ENCODE measurements at places on chromosomes 3 and 15. TPM values are rescaled to one million over a fixed set of nuclear protein-coding genes. Genes with fewer than 3 reads are reported as not detected.

- peak; percentile 3 for DNase-seq
These were observed 1011.9 kb downstream of the VGLL3 start for GRCh38 chr3:85979034-85979433.

GRCh38 chr15:75761446-75762356 lies 49.1 kb upstream of the CSPG4 start:
- DNase-seq: no peak

XIRP1 gene
- not detected for total RNA-seq

MAP6D1 gene
- 1.0 TPM for total RNA-seq

ZNF619 gene
- 3.1 TPM for total RNA-seq

POPDC2 gene
- total RNA-seq: 0.06 TPM

DNA sequence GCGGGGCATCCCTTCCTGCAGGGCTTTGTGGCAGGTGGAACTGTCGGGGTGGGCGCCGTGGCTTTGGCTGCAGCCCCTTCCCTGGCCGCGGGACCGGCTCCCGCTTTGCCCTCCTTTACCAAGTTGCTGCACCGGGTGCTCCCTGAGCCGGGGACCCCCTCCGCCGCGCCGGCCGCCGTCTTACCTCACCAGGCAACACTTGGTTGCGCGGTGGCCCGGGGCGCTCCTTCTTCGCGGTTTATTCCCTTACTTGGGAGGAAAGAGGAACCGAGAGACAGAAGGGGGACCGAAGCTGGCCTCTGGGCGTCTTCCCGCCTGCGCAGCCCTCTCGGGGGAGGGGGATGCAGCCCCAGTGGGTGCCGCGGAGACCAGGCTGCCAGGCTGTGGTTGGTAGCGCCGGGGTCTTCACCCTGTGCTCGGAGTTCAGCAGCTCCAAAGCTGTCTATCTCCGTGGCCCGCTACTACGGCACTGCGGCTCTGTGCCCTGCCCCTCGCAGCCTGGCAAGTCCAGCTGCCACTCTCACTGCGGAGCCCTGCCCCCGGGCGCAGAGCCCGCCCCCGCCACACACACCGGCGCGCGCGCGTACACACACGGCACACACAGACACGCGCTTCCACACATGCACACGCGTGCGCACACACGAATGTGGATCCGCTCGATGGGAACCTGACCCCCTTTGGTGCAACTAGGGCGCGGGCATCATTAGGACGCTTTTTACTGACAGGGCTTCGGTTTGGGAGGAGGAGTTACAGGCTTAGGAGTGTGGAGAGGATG lies at the start of gene DGKG:
TSS of gene DGKG (minus strand) at position 473 of the 775 bp plus-strand sequence. CDS start 41,775 bp downstream, outside the sequence.
- peak; percentile 25 for DNase-seq

DNA sequence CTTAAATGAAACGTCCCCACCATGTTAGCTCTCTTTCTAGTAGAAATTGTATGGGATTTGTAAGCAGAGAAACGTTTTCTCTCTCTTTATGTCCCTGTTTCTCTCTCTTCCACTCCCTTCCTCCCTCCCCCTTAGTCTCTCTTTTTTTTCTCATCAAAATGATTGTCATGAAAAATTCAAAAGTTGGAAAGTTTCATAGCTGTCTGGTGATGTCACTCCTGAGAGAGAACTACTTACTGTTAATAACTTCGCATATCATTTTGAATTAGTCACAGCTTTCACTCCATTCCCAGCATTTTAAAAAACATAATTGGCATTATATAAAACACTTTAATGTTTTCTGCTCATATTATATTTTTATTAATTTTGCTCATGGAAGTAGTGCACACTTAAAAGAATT lies 331.1 kb downstream of the C3orf38 start:
- no peak for DNase-seq

- no peak for DNase-seq
These were observed 15.8 kb upstream of the ABTB1 start for GRCh38 chr3:127656906-127657305.

- DNase-seq: no peak
These were observed 34.9 kb downstream of the CYP19A1 start for GRCh38 chr15:51303462-51303980.

- DNase-seq: no peak
These were observed 53.7 kb downstream of the CCDC54 start for GRCh38 chr3:107430996-107431245.

DNA sequence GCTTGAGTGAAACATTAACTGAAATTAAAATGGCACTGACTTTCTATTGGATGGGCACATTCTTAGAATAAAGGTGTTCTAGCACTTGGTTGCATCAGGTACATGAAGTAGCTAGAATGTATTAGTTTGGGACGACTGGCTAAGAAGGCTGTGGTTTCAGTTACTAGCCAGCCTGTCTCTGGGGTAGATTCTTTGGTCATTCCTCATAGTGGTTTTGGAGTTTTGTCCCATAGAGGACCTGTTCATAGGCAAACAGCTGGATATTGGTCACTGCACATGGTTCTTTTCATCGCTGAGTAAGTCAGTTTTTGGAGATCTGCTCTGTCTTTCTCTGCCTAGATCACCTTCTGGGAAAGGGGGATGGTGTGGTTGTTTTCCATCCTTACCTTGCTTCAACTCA lies 55.3 kb downstream of the ADAMTSL3 start:
- DNase-seq: no peak

GRCh38 chr3:193771011-193771652 lies 178.1 kb downstream of the OPA1 start:
- DNase-seq: no peak

DNA sequence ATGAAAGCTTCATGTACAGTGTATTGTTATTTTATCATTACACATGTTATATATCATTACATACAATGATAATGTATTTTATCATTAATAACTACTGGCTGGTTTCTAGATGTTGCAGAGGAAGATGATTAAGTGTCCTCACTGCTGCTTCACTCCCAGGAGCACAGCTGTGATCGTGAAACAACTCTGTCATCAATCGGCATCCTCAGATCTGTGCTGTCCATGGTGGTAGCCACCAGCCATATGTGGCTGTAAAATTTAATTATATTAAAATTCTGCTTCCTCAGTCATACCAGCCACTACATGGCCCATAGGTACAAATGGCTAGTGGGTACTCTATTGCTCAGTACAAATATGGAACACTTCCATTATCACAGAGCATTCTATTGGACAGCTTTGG lies 379.4 kb upstream of the CFAP20DC start:
- no peak for DNase-seq

- no peak for DNase-seq
These were observed 4.0 kb downstream of the NT5DC2 start for GRCh38 chr3:52529376-52530333.

BDH1 gene
- 4.9 TPM for total RNA-seq

DNA sequence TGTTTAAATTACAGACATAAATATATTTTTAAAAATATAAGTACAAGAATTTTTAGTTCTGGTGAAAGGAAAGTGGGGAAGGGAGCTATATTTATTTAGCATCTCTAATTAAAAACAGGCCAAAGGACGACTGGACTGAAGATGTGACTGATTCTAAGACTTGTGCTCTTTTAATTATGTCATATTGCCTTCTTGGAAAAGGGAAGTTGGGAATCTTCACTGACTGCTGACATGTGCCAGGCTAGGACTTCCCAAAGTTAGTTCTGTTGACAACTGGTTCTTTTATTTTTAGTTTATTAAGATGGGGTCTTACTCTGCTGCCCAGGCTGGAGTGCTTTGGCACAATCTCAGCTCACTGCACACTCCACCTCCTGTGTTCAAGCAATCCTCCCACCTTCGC lies 13.5 kb downstream of the CNOT10 start:
- DNase-seq: no peak

- no peak for DNase-seq
These were observed 82.8 kb upstream of the CPNE4 start for GRCh38 chr3:132117642-132118041.

DNA sequence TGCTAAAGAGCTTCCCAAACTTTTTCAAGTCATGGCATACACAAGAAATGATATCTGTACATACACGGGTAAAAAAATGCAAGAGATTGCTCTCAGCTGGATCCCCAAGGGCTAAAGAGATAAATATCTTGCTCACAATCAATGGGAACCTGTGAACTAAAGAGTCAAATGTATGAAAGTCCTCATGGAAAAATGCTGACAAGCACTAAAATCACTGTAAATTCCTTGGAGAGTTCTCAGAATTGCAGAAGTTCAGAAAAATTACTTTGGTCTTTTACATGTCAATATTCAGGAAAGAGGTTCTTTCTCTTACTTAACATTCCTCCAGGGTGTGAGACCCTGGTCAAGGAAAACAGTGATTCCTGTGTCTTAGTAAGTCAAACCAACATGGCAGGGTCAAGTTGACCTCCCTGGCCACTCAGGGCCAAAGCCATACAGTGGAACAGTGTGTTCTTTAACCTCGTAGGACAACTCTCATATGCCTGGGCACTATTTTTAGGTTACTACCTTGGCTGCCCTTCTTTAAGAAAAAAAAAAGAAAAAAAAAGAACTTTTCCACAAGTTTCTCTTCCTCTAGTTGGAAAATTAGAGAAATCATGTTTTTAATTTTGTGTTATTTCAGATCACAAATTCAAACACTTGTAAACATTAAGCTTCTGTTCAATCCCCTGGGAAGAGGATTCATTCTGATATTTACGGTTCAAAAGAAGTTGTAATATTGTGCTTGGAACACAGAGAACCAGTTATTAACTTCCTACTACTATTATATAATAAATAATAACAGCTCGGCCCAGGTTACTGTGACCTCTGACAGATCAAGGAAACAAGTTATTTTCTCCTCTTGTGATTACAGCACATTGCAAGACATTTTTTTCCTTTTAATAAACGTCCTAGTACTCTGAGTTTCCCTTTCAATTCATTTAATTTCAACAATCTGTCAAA lies 12.5 kb downstream of the SSR3 start:
- DNase-seq: no peak

SLC15A2 gene
- 0.02 TPM for total RNA-seq

CCDC13 gene
- not detected for total RNA-seq

DNA sequence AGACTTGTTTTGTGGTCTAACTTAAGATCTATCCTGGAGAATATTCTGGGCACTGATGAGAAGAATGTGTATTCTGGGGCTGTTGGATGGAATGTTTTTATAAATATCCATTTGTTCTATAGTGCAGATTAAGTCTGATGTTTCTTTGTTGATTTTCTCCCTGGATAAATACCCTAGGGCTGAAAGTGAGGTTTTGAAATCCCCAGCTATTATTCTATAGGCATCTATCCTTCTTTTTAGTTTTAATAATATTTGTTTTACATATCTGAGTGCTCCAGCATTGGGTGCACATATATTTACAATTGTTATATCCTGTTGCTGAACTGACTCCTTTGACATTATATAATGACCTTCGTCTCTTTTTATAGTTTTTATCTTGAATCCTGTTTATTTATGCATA lies 42.9 kb downstream of the GALK2 start:
- DNase-seq: no peak

ABHD17C gene
- 3.5 TPM for total RNA-seq

DUOX1 gene
- not detected for total RNA-seq

NEO1 gene
- total RNA-seq: 47.7 TPM

CAMP gene
- total RNA-seq: not detected

- DNase-seq: no peak
These were observed 18.4 kb downstream of the LARS2 start for GRCh38 chr3:45406772-45407171.

DNA sequence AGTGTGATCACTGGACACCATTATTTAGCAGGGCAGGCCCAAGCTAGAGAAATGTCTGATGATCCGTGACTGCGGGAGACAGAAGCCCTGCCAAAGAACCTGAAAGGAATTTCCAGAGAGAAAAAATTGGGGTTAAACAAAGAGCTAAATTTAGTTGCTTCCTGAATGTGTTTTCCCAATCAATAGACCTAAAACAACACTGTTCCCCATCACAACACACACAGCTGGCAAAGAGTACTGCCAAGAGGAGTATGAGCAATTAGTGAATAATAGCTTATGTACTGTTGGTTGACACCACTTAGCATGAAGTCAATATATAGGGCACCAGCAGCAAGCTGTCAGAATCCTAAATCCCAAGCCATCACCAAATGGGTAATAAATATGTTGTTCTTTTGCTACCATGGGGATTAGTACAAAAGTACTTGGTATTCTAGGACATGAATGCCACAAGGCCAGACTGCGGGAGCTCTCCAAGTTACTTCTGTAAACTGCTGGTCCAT lies 35.7 kb downstream of the CLK3 start:
- no peak for DNase-seq

DNA sequence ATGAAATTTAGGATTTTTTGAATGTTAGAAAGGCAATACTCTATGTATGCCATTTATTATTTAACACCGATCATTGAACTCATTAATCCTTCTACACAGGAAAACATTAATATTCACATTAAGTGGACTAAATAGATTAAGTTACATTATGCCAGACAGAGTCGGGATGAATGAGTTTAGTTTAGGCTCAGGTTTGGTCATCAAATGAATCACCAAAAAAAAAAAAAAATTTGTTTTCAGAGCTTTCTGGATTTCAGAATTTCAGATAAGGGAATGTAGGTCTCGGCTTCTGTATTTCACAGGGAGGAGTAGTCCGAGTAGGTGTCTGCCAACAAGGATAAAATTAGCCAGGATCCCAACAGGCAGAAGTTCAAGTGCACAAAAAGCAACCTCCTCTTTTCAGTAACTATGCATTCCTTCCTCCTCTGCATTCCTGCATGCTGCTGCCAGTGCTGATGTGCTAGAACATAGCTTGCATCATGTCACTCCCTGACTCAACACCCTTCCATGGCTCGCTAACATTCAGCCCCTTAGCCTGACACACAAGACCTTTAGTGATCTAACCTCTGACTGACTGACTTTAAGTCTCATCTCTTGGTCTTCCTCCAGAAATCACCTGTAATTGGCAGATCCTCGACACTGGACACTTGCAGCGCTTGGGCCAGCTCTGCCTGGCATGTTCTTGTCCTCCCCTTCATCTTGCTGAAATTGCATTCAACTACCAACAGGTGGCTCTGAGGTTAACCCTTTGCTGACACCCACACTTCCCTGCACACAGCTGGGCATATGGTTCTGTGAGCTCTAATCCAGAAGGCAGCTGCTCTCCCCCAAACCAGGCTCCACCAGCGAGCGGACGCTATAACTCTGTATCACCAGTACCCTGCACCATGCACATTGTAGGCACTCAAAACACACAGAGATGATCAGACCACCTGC lies 145.4 kb upstream of the PROK2 start:
- DNase-seq: peak; percentile 12

DNA sequence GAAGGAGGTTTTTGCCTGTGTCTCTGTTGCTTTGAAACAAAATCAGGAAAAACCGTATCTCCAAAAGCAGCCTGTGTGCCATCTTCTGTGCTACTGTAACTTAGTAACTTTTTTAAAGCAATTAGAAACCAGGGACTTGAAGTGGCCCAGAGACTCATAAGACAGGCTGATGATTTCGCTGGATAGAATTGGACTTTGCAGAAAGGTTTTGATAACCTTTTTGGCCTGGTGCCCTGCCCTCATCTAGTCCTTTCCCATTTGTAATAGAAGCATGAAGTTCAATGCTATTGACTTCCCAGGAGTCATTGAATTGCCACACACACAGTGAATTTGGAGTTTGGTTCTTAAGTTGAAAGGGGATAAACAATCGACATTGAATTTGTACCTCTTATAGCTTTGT lies 157.2 kb downstream of the PTPRG start:
- no peak for DNase-seq
